Omental fat pad (tissue), 4 donors: ENCODE measurements at places on chromosomes 13 and 19. TPM values are rescaled to one million over a fixed set of nuclear protein-coding genes. Genes with fewer than 3 reads are reported as not detected.
A peak's percentile ranks its signal among the peaks of the same experiment; 100 is the strongest.

DNA sequence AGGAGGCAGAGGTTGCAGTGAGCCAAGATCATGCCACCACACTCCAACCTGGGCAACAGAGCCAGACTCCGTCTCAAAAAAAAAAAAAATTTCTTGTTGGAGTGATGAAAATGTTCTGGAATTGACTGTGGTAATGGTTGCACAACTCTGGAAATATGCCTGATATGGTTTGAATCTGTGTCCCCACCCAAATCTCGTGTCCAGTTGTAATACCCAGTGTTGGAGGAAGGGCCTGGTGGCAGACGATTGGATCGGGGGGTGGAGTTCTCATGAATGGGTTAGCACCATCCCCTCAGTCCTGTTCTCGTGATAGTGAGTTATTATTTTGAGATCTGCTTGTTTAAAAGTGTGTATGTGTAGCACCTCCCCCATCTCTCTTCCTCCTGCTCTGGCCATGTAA is 41.1 kb upstream of the MAP3K10 start:
- DNase-seq = no peak

GRCh38 chr13:34842466-34842865 is 99.6 kb upstream of the NBEA start:
- DNase-seq = no peak

GRCh38 chr19:55340784-55341147 is 1.1 kb downstream of the KMT5C start:
- no peak for DNase-seq

DNA sequence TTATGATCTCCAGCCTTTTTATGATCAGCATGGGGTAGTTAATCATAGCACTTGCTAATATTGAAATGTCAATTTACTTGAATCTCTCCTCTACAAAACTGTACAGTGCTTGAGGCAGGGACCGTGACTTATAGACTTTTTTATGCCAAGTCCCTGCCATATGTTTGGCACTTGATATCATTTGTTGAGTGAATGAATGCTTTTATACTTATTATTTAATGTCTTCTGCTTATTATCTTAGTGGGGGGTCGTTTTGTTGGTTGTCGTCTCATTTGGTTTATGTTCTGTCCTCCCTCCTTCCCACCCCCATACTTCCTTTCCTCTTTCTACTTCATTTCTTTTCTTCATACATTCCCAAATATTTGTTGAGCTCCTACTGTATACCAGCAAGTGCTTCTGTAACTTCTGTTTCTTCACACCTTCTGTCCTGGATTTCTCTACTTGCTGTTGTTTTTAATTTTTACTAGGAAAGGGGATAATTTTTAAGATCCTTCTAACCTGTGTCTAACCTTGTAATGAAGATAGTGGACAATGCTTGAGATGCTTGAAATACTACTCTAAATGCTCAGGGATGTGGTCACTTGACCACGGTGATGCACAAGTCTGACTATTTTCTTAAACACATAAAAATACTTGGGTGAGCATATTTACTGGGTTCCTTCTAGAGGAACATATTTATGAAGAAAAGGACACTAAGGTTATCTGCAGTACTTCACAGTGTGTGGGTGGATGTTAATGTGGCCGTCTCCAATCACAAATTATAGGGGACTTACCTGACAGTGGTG is 223.8 kb downstream of the TDRD3 start:
- DNase-seq = no peak

DNA sequence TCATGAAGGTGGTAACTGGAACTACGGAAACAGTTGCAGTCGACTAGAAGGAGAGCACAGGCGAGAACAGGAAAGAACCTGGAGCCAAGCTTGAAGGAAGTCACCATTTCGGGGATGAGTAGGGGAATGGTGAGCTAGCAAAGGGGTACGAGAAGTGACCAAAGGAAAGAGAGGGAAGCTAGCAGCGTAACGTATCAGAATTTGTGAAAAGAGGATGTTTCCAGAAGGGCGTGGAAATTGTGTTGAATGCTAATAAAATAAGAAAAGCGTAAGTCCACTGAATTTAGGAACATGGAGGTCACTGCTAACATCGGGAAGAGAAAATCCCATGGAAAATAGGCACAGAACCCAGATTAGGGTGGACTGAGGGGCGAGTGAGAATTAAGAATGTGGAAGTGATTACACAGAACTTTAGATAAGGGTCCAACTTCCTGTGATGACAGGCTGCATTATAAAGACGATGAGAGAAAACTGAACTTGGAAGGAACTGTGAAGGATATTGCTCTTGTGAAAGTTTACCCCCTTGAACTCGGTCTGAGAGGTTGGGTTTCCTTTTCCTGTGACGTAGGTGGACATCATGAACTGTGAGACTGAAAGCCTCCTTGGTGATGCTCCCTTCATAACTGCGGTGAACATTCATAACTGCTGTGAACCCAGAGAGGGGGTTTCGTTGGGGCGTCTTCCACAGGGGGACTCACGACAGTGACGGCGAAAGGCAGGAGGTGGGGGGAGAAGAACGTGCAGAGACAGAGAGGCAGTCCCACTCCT is 2.0 kb upstream of the FFAR2 start:
- DNase-seq = no peak

DNA sequence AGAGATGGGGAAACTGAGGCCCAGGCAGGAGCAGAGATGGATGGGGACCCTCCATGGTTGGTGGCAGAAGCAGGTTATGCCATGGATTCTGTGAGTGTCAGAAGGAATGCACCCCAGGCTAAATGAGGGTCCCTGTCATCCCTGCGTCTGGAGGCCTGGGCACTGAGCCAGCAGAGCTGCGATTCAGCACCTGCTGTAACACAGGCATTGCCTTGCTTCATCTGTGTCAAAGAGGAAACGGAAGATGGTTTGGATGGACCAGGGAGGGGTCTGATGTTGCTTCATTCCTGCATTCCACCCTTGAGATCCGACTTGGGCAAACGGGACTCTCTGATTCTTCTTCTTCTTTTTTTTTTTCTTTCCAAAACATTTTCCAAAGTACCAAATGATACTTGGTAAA is 1.2 kb downstream of the C5AR1 start:
- no peak for DNase-seq

DNA sequence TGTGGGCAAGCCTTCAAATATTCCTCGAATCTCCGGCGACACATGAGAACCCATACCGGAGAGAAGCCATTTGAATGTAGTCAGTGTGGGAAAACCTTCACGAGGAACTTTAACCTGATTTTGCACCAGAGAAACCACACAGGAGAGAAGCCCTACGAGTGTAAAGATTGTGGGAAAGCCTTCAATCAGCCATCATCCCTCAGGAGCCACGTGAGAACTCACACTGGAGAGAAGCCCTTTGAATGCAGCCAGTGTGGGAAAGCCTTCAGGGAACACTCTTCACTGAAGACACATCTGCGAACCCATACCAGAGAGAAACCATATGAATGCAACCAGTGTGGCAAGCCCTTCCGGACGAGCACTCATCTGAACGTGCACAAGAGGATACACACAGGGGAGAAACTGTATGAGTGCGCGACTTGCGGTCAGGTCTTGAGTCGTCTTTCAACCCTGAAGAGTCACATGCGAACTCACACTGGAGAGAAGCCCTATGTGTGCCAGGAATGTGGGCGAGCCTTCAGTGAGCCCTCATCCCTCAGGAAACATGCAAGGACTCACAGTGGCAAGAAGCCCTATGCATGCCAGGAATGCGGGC is 28.8 kb downstream of the ZNF333 start:
- DNase-seq = no peak

DNA sequence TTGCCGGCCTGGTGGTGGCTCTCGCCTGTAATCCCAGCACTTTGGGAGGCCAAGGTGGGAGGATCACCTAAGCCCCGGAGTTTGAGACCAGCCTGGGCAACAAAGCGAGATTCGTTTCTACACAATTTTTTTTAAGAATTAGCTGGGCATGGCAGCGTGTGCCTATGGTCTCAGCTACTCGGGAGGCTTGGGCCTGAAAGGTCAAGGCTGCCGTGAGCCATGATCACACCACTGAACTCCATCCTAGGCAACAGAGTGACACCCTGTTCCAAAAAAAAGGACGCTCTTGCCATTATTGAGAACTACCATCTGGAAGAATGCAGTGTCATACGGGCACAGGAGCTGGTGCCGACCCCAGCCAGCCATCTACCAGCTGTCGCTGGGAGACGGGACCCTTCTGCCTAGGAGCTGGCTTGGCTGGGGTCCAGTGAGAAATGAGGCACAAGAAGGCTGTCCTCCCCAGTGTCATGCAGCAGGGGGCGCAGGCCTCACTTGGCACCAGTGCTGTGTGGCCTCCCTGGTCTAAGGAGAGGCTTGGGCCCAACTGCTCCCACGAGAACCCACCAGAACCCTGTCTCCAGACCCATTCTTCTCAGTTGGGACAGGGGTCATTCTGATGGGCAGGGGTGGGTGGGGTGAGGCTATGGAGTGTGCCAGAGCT is 12.2 kb upstream of the RELB start:
- peak; percentile 43 for DNase-seq

DNA sequence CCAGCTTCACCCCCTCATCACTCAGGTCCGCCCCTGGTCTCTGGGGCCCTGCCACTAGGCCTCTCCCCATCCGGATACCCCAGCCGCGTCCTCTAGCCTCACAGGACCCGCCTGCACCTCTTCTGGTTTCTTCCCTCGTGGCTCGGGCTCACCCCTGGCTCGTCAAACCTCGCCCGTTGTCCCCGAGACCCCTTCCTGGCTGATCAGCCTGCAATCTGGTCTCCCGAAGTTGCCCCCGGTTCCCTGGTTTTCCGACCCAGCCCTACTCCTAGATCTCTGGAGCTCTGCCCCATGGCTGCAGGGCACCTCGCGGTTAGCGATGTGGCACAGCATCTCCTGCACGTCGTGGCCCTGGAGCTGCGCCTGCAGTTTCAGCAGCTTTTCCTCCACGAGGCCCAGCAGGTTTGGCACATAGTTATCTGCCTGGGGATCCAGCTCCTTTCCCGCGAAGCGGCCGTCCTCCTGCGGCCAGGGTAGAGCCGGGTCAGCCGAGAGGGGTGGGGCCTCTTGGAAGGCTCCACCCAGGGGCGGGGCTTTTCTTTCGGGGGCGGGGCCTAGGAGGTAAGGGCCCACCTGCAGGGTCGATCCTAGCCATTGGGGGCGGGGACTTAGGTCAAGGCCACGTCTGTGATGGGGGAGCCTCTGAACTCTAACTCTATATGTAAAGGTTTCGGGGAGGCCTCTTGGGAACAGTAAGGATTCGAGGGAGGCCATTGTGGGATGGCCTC is 2.4 kb upstream of the RGL3 start:
- DNase-seq = no peak

DNA sequence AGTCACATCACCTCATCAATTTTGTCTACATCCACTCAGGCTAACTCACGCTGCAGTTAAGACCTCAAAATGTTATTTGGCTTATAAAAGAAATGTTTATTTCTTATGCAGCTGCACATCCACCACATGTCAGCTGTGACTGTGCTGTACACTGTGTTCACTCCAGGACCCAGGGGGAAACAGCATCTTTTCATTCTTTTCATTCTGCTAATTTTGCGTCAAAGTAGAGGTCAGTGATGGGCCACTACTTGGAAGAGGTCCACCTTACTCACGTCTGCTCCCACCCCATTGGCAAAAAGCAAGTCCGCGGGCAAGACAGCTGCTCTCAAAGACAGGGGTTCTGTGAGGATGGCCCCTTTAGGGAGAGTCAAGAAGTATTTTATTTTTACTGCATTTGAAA is 4.5 kb upstream of the DCT start:
- DNase-seq = no peak

GRCh38 chr19:35533822-35534392 is 651 bp downstream of the GAPDHS start:
- DNase-seq = no peak

The ZNF709 gene
- total RNA-seq = 2.2 TPM

The GFY gene
- not detected for total RNA-seq

The MRPL34 gene
- total RNA-seq = 87.9 TPM

The VSTM2B gene
- total RNA-seq = not detected

The COX7A1 gene
- total RNA-seq = 43.3 TPM

The PSG3 gene
- total RNA-seq = not detected

The ZNF541 gene
- total RNA-seq = 0.37 TPM

The CEACAM1 gene
- total RNA-seq = 2.4 TPM
